Sigmoid colon (tissue), 7 donors: ENCODE measurements at places on chromosomes 1 and 21. TPM values are rescaled to one million over a fixed set of nuclear protein-coding genes. Genes with fewer than 3 reads are reported as not detected.

GRCh38 chr1:229470406-229471043, 36.6 kb upstream of the ACTA1 start:
- DNase-seq = no peak

- DNase-seq = no peak
Observed at GRCh38 chr1:175217721-175218531, 25.4 kb upstream of the KIAA0040 start.

- no peak for DNase-seq
Observed at GRCh38 chr1:168054117-168054516, 82.6 kb downstream of the GPR161 start.

- no peak for DNase-seq
Observed at GRCh38 chr1:229714964-229715603, 89.0 kb downstream of the URB2 start.

GRCh38 chr1:165011991-165012531, 344.5 kb downstream of the LMX1A start:
- DNase-seq = no peak

GRCh38 chr1:10877894-10878293, 81.4 kb upstream of the CASZ1 start:
- no peak for DNase-seq

The SLAMF1 gene
- total RNA-seq = 1.6 TPM
